ACHN (cell line): ENCODE measurements at places on chromosomes 13 and 19.
A peak's percentile ranks its signal among the peaks of the same experiment; 100 is the strongest.

- DNase-seq: no peak
These were observed 3.2 kb downstream of the ZNF726 start for GRCh38 chr19:23917856-23918255.

- DNase-seq: peak; percentile 34
These were observed 7.1 kb upstream of the DPP9 start for GRCh38 chr19:4730740-4731171.

DNA sequence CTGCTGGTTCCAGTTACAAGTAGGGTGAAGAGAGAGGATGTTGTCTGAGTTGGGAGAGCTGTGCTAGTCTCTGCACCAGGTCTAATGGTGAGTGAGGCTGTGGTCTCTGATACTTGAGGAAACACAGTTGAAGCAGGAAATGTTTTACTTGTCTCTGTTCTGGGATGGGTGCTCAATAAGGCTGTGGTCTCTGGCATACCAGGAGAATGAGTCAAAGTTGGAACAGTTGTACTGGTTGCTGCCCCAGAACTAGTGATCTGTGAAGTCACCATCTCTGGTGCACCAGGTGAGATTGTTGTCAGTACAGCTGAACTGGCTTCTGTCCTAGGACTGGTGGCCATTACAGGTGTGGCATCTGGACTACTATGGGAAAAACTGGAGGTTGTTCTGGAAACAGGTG, 74.7 kb downstream of the MUC16 start:
- DNase-seq: no peak

- peak; percentile 47 for DNase-seq
These were observed 20.7 kb downstream of the TNFSF11 start for GRCh38 chr13:42594481-42595252.

- DNase-seq: no peak
These were observed 151.0 kb upstream of the TMTC4 start for GRCh38 chr13:100825557-100825956.

DNA sequence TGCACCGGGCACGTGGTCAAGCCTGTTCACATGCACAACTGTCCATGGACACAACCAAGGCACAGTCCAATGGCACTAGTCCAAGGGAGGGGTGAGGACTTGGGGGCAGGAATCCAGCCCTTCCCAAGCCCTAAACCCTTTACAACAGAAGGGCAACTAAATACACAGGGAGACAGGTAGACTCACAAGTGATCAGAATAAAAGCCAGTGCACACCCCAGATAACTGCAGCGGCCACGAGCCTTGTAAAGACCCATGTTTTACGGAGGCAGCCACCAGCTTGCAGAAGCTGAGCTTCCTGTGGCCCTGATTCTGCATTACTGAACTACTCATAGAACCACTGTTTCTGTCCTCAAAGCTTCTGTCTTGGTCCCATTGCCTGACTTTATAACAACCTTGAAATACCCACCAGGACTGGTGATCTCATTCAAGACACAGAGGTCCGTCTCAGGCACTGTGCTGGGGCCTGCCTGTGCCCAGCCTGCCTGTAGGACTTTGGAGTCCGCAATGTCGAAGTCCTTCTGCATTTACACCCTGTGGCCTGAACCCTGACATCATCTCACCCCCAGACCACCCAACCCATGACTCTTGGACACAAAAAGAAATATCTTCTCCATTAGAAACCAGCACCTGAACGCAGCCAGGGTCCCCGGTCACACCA, 181.2 kb downstream of the COL4A1 start:
- no peak for DNase-seq

- DNase-seq: no peak
These were observed 1637.0 kb downstream of the EFNB2 start for GRCh38 chr13:104898484-104898883.

DNA sequence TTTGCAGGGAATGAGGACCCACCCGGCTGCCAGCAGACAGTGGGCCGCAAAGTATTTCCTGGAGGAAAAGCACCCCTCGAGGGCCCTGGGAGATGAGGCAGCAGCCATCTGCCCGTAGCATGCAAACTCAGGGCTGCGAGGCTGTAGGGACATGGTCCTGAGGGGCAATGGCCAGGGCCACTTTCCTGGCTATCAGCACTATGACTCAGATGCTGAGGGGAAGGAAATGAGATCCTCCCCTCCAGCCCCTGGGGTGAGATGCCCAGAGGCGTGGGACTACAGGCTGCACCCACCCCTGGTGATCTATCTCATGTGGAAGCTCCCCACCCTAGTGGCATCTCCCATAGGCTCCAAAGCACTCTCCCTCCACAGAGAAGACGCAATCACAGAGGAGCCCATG, 80.1 kb downstream of the SLC7A1 start:
- DNase-seq: no peak

- DNase-seq: no peak
These were observed 7.8 kb downstream of the FIZ1 start for GRCh38 chr19:55591555-55591954.

DNA sequence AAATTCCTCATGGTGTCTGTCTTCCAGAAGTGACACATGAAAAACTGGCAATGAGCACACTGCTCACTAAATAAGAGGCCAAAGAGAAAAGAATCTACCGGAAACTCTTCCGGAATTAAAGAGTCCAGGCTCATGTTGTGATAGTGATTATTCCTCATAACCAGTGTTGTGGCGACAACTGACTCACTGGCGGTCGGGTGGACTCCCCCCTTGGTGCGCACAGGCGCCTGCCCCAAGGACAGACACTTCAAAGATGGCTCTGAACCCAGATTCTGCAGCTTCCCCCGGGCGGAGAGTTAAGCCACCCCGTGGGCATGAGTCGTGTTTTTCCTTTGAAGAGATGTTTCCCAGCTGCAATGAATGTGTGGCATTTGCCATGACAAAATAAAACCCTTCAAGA, 10.3 kb downstream of the IL17D start:
- DNase-seq: no peak

DNA sequence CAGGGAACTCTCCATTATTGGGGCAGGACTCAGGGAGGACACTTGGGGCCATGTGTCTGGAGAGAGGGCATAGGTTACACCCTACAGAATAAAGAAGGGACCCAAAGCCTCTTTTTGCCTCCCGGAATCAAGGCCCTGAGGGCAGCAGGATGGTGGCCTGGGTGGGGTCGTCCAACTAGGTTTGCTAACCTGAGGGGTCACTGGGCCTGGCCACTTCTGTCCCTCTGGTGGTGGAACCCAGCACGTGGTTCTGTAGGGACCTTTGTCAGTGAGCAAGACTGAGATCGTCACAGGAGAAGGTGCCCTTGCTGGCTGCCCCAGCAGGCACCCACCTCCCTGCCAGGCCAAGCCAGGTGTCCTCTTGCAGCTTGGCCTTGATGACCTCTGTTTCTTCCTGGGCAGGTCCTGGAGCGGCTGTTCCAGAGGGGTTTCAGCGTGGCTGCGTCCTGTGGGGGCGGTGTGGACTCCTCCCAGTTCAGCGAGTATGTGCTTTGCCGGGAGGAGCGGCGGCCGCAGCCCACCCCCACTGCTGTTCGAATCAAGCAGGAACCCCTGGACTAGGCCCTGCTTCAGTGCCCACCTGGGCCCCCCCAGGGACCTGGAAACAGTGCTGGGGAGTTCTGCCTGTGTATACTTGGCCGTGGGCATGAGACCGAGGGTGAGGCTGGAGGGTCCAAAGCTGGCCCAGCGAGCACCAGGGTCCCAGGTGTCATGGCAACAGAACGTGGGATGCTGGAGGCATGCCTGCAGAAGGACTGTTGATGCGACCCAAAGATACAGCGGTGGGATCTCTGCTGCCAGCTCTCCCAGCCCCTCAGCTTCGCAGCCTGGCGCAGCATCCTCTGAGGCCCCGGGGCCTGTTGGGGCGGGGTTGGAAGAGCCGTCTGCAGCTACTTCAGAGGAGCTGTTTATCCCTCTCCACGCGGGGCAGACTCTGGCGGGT, 16.0 kb downstream of the KCTD15 start:
- no peak for DNase-seq

- DNase-seq: peak; percentile 21
These were observed at the start of gene PHLDB3 for GRCh38 chr19:43504426-43505185. PHLDB3 (minus strand) TSS chr19:43504746; CDS start chr19:43504118, 628 bp downstream.

- no peak for DNase-seq
These were observed 384.6 kb downstream of the FGF14 start for GRCh38 chr13:102017248-102017647.

DNA sequence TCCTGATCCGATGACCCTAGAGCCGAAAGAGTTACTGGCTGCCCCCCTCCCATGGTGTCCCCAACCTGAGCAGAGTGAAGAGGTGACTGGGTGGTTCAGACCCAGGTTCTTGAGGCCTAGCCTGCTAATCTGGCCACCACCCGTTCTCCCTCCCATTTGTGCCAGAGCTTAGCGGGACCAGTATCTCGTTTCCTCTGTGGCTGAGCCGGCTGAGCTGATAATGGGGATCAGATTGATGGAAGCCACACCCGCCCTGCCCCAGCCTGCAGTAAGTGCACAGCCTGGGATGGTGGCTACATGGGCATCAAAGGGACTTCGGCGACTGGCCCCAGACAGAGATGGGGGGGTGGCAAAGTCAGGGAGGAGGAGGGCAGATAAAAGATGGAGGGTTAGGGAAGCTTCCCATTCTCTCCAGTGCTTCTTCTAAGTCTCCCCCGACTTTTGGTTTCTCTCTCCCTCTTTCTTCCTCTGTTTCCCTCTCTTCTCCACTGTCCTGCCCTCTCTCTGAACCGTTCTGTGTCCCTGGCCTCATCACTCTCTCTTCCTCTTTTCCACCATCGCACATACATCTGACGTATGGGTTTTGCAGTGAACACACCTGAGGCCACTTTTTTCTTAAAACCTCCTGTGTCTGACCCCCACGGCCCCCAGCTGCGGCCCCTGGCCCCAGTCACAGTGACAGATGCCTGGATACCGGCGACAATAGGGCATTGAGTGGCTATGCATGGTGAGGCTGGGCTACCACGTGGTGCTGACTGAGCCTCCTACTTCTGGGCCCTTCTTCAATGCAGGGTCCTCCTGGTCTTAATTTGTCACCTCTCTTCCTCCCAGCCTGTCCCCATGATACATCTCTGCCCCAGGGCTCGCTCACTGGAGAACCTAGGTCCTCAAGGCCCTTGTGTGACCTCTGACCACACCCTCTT, 2.4 kb downstream of the ELAVL3 start:
- DNase-seq: no peak

GRCh38 chr13:48246102-48246501, 13.1 kb downstream of the ITM2B start:
- no peak for DNase-seq
